T-helper 17 cell (primary cell): ENCODE measurements at places on chromosomes 11 and 22. TPM values are rescaled to one million over a fixed set of nuclear protein-coding genes. Genes with fewer than 3 reads are reported as not detected.

DNA sequence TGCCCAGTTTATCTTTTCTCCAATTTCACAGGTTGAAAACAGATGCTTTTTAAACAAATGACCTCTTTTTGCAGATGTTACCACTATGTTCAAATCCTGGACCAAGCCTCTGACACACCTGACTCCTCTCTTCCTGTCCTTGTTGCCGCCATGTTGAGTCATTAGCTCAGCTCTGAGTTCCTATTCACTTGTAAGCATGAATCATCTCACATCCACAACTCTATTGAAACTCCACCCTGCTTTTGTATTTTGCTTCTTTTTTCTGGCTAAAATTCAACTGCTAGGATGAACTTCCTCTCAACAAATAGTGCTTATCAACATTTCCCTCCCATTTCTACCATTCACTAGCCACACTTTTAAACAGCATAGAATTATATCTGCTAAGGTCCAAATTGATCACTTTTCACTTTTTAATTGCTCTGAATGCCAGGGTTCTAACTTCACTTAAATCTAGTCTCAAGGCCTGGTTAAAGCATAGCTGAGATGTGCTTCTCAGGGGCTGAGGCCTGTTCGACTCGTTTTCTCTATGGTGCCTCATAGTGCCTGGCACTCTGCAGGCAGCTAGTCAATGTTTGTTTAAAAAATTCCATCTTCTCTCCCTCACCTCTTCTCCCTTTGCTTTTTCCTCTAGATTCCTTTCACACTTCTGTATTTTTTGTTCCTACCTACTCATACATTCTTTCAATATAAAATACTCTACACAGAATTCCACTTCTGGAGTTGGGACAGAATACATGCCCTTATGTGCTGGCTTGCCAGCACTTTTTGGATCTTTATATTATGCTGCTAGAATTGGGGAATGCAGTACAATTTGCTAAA lies 3.9 kb downstream of the JOSD1 start:
- H3K27me3 ChIP-seq = no peaks in the 10 kb centered on the region
- H3K27ac ChIP-seq = peak overlapping the region; percentile 69
- peak overlapping the region; percentile 52 for H3K4me3 ChIP-seq
- DNase-seq = no peak
- peaks cover 5% of the 10 kb centered on the region for H3K36me3 ChIP-seq
- peaks cover 49% of the 10 kb centered on the region for H3K4me1 ChIP-seq

DNA sequence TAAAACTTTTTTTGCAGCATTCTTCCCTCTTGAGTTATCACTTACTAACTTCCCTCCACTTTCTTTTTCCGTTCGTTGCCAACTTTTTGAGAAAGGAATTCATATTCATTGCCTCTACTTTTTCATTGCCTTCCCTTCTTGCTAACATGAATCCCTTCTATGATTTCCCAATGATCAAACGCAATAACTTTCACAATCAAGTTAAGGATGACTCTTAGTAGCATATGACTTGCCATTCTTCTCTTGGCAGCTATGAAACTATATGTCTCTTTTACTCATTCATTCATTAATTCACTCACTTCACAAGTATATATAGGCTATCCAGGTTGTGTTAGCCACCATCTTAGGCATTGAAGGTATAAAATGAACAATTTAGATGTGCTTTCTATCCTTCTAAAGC lies 16.6 kb upstream of the ARHGAP20 start:
- H3K4me3 ChIP-seq = no peak overlapping the region
- no peaks in the 10 kb centered on the region for H3K4me1 ChIP-seq
- DNase-seq = no peak
- no peak overlapping the region for H3K27ac ChIP-seq

The TMA7B gene
- 22.5 TPM for total RNA-seq

GRCh38 chr11:83401506-83402225 lies 115.5 kb upstream of the CCDC90B start:
- no peaks in the 10 kb centered on the region for H3K36me3 ChIP-seq
- H3K27me3 ChIP-seq = peaks cover 9% of the 10 kb centered on the region
- no peaks in the 10 kb centered on the region for H3K4me1 ChIP-seq
- no peak overlapping the region for H3K4me3 ChIP-seq
- no peak overlapping the region for H3K27ac ChIP-seq

The RRP7A gene
- 45.7 TPM for total RNA-seq

DNA sequence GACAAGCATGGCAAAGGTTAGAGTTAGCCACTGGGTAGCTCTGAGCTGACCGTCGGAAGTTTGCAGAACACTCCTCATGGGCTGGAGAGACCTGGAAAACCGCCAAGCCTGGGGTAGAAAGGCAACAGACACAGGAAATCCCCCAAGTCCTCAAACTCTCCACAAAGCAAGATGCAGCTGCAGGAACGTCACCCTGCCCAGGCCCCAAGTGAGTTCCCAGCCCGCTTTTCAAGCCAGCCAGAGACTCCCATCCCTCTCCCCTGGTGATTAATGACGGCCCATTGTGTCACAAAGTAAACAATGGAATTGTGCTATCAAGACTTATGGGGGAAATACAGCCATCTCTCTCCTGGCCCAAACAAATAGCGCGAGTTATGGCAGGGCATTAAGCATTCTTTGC lies 633.0 kb downstream of the TBC1D22A start:
- peaks cover 6% of the 10 kb centered on the region for H3K27me3 ChIP-seq
- H3K4me1 ChIP-seq = no peaks in the 10 kb centered on the region
- no peaks in the 10 kb centered on the region for H3K36me3 ChIP-seq
- DNase-seq = no peak
